ENCODE measurements at places on chromosomes 6 and 20.

DNA sequence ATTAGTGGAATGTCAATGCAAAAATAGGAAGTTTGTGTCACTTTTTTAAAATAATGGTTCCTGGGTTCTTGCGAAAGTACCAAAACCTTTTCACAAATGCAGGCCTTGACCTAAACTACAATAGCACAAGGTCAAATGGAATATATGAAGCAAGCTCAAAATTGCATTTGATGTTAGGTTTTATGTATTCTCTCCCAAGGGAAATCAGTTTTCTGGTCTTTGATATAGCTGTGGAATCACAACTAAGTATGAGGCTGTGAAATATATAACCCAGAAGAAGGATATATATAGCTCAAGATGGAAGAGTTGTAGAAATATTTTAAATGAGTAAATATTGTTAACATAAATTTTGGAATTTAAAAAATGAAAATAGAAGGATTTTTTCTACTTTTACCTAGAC lies 327.3 kb downstream of the RIMS1 start:
- DNase-seq, result no peak

DNA sequence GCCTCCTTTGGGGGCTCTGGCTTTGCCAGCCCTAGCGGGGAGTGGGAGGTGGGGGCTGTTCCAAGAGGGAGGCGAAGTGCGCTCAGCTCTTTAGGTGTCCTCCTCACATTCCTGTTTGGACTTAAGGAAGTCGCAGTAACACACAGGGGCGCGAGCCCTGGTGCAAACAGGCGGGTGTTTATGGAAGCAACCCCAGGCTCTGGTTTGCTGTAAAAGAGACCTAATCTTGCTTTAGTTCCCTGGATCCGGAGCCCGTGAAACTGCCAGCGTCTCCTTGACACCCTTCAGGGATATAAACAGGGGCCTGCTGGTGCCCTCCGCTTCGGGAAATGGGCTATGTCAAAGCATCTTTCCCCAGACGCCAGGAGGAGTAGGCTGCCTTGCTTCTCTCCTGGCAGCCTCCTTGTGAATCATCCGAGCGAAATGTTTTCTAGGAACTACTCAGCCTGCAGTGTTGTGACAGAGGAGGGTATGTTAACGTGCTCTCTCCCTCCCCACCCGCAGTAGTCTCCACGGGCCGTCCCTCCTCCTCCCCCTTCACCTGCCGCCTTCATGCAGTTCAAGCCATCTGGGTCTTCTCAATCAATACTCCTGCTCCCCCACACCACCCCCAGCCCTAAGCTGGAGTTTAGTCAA lies 168.0 kb upstream of the LRFN2 start:
- DNase-seq, result no peak

DNA sequence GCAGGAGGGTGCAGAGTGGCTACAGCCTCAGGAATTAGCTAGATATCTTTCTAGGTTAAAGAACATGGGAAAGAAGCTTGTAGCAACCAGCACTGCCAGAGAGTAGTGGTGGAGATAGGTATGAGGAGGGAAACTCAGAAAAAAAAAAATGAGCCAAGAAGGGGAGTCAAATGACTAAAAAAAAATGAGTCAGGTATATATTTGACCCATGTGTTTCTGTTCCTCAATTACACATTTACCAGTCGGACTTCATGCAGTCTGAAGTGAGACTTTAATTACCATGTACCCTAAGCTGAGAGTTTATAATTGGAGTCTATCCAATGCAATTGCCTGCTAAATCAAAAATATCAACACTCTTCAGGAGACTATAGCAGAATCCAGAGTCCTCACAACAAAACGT lies 964.6 kb downstream of the HACE1 start:
- no peak for DNase-seq

GRCh38 chr6:151847064-151847463 lies 39.6 kb downstream of the ESR1 start:
- DNase-seq, result no peak

- DNase-seq, result no peak
These were observed 90.1 kb downstream of the NCR2 start for GRCh38 chr6:41425511-41425910.

DNA sequence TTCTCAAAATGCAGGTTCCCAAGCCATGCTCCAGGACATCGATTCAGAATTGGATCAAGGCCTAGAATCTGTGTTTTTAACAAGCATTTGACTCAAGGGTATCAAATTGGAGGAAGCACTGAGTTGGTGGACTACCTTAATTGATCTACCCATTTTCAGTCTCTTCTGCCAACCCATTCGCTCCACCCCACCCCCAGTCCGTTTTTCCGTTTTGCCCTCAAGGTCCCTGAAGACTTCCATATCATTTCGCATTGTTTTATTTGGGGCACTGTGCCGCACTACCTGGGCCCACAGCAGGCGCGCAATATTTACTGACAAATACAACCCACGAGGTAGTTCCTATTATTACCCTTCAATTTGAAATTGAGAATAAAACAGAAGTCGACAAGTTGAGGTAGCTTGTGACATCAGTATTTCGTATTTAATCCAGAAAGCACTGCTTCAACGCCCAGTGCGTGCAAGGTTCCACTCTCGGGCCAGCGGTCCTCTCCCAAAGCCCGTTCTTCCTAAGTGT lies 557 bp upstream of the DHX35 start:
- DNase-seq, result peak; percentile 4

- DNase-seq, result no peak
These were observed 22.2 kb downstream of the BANF2 start for GRCh38 chr20:17721802-17722486.

DNA sequence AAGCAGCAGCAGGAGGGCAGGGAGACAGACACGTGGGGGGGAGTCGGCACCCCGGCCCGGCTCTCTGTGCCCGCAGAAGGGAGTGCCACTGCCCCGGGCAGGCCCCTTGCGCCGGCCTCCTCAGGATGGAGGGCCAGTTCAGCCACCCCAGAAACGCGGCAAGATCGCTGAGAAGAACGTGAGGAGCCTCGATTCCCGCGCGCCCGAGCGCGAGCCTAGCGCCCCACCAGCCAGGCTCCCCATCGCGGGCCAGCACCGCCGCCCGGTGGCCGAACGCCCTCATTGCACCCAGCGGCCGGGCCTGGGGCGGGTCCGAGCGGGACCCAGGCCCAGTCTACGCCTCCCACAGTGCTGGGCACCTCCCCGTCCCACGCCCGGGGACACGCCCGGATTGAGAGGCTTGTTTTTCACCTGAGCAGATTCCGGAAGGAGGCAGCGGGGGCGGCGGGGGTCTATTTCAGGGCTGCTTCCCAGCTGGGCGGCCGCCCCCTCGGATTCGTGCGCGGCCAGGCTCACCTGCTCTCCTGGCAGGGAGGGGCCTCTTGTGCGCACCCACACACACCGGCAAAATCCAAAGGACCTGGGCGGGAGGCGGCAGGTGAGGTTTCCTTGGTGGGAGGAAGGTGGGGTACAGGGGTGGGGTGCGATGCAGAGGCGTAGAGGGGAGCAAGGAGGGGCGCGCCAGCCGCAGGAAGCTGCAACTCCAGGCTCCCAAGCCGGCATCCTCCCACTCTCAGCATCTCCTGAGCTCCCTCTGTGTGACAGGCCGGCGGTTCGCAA lies 9.0 kb upstream of the GRM4 start:
- DNase-seq, result peak; percentile 49

DNA sequence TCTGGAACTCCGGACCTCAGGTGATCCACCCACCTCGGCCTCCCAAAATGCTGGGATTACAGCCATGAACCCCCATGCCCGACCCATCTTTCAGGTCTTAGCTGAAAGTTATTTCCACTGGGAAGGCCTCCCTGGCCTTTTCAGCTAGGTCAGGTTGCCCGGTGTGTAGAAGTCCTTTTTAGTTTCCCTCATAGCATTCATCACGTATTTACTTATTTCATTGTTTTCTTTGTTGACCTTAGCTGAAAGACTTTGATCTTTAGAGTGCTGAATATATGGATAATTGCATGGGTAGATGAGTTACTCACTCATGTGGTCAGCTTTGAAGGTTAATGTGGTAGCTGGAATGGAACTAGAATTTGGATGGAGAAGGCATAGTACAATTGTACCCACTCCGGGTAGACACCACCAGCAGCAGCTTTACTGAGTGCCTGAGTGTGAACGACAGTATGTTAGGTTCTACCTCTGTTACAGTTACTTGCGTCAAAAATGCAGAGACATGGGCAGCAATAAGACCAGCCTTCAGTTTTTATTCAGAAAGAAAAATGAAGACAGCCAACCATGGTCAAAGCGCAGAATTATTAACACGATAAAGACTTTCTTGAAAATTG lies 9.1 kb downstream of the KIZ start:
- DNase-seq, result no peak

- DNase-seq, result no peak
These were observed 5.9 kb downstream of the ECI2 start for GRCh38 chr6:4129446-4129845.

GRCh38 chr6:157092736-157093135 lies 230.6 kb downstream of the TMEM242 start:
- DNase-seq, result no peak

GRCh38 chr6:151109869-151110575 lies 129.7 kb upstream of the AKAP12 start:
- no peak for DNase-seq

DNA sequence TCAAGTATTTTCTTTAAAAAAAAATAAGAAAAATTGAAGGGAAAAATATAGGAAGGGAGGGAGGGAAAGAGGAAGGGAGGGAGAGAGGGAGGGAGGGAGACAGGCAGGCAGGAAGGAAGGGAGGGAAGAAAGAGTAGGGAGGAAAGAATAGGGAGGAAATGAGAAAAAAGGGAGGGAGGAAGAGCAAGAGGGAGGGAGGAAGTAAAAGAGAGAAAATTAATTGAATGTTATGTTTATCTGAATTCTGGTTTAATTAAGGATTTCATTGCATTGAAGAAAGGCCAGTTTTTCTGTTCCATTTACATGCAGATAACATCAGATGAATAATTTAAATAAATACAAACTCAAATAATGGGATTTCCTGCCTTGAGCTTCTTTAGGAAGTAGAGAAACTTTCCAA lies 47.8 kb downstream of the TENT5A start:
- no peak for DNase-seq

- no peak for DNase-seq
These were observed 81.7 kb upstream of the MTHFD1L start for GRCh38 chr6:150783813-150784212.

GRCh38 chr6:134627707-134628106 lies 309.8 kb upstream of the SGK1 start:
- no peak for DNase-seq

DNA sequence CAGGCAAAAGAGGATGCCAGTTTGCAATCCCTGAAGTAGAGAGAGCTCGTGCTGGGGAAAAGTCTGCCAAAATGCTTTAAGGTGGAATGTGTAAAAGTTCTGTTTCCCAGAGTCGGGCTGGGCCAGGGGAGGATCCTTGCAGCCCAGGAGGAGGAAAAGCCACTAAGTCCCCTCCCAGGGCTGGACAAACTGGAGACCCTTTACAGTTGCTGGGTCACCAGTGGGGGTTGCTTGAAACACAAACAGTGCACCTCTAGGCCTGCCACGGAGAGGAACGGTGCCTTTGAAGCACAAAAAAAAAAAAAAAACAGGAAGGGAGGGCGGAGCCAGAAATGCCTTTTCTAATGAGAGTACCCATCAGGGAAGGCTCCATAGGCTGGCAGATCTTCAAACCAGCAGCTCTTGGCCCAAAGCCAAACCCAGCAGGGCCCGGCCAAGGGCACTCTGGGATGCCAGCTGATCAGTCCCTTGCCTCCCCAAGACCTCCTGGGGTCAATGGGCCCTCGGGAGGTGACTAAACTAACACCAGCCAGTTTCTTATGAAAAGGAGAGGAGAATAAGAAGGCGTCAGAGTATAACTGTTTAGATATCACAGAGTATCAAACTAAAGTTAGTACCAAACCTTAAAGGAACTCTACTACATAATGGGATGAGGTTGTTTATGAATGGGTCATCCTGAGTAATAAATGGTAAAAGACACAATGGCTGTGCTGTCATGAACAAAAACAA lies 23.7 kb downstream of the HLA-A start:
- DNase-seq, result no peak

GRCh38 chr6:158069800-158070195 lies 88.1 kb downstream of the SYNJ2 start:
- DNase-seq, result no peak

- DNase-seq, result no peak
These were observed 223.8 kb upstream of the SMLR1 start for GRCh38 chr6:130603391-130603790.

DNA sequence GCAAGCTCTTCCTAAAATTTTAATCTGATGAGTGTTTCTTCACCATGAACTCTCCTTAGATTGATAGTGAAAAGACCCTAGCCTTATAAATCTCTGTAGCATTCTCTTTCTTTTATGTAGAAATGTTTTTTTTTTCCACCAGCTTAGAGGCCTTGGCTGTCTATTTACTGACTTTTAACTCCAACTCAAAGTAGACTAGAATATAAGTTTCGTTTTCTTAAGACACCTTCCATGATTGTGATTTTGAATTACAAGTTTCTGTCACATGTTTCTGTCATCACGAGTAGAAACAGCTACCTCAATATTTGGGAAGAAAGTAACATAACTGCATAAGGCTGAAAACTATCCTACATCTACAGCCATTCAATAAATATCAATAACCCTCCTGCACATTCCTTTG lies 17.8 kb downstream of the ADGRF4 start:
- no peak for DNase-seq

- DNase-seq, result no peak
These were observed 11.8 kb downstream of the TMEM14B start for GRCh38 chr6:10759312-10759839.

- DNase-seq, result no peak
These were observed 206.9 kb downstream of the IBTK start for GRCh38 chr6:82040405-82041221.

DNA sequence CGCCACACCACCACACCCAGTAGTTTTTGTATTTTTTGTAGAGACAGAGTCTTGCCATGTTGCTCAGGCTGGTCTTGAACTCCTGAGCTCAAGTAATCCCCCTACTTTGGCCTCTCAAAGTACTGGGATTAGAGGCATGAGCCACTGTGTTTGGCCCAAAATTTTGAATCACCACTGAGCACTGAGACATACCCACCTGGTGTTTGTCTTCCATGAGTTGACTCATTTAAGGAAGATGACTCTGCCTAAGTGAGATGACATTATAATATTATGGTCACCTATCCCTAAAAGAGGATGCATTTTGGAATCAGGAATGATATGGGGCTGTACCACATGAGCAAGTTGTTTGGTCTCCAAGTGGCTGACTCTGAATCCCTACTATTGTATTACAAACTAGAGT lies 54.6 kb upstream of the RNF217 start:
- no peak for DNase-seq

DNA sequence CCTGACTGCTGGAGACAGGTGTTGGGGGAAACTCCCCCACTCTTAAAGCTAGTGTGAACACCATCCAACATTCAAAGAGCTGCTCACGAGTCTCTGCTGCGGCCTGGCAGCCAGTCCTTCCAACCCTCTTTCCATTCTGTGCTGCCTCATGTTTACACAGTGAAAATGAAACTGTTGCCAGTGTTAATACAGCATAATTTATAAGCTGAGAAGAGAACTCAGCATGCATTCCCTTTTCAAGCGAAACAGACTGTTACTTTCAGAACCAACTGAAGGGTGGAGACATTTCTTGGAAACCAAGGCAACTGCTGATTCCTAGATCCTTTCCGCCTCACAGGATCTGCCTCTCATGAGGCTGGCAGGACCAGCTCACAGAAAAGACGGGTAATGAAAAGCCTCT lies 533.8 kb upstream of the ID4 start:
- no peak for DNase-seq

All from stimulated activated CD4-positive, alpha-beta T cell treated with anti-CD3 and anti-CD28 coated beads, Interleukin-2, amount 100 ng/mL, for 4 hours (primary cell).